ENCODE measurements at places on chromosomes 7 and 10.
A peak's percentile ranks its signal among the peaks of the same experiment; 100 is the strongest.

GRCh38 chr10:14700546-14700945, 74.2 kb downstream of the FAM107B start:
- no peak for DNase-seq

DNA sequence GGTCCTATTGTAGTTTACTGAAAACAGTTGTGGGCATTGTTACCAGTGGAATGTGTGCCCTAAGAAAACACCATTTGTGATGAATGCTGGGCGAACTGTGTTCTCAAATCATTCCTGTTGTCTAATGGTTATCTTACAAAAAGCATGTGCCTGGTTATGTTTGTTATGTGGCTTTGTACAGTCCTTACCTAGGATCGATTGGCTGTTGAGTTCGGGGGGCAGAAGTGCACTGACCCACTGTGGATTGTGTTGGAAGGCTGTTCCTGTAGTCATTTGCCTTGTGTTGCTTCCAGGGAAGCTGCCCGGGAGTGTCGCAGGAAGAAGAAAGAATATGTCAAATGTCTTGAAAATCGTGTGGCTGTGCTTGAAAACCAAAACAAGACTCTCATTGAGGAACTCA, 84.3 kb downstream of the CREM start:
- no peak for DNase-seq

GRCh38 chr10:124646483-124647352, 97.5 kb downstream of the FAM53B start:
- peak; percentile 57 for DNase-seq

DNA sequence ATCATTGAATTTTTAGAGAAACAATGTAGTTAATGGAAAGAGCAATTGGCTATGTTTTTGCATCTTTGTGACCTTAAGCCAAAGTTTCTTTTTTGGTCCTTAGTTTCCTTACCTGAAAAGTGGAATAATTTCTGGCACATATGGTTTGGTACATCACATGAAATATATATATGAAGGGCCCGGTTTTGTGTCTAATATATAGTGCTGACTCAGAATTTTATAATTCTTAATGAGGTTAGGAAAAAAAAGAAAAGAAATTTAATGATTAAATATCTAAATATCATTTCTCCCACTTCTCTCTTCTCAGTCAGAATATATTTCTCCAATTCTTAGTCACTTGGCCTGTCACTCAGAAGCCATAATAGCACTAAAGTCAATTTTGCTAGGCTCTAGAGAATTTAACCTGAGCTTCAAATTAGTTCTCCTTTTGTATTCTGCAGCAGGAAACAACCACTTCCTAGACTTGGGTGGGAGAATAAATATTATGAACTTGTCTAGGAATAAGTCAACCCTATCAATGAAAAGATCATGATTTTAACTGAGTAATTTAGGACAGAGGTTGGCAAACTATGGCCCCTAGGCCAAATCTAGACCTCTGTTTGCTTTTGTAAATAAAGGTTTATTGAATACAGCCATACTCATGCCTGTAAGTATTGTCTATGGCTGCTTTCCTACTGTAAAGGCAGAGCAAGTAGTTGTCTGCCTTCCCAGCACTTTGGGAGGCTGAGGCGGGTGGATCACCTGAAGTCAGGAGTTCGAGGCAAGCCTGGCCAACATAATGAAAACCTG, 34.6 kb downstream of the PPP1R9A start:
- DNase-seq, result no peak

- DNase-seq, result peak; percentile 85
These were observed 328.2 kb downstream of the TNS3 start for GRCh38 chr7:47253650-47254080.

DNA sequence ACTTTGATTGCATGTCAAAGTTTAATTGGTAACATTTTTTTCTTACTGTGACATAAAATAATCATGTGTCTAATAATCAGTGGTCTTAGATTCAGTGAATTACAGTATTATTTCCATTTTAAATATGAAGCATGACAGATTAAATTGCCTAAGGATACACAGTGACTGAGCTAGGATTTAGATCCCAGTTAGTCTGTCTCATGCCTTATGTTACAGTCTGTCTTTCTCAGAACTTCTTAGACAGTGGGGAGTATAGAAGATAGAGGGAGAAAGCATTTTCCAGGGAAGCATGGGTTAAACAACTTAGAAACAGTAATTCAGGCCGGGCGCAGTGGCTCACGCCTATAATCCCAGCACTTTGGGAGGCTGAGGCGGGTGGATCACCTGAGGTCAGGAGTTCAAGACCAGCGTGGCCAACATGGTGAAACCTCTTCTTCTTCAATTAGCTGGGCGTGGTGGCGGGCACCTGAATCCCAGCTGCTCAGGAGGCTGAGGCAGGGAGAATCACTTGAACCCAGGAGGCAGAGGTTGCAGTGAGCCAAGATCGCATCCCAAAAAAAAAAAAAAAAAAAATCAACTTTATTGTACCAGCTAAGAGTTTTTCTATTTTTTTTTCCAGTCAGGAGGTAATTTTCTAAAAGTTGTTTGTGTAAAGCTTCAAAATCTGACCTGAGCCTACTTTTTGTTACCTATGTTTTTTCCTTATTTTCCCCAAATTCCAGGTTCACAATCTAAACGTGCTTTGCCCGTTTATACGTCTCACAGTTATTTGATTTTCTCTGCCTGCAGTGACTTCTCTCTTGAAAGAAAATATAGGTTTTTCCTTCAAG, 3.3 kb downstream of the CASD1 start:
- DNase-seq, result no peak

- DNase-seq, result no peak
These were observed 184.4 kb downstream of the MDFIC start for GRCh38 chr7:115106316-115106715.

DNA sequence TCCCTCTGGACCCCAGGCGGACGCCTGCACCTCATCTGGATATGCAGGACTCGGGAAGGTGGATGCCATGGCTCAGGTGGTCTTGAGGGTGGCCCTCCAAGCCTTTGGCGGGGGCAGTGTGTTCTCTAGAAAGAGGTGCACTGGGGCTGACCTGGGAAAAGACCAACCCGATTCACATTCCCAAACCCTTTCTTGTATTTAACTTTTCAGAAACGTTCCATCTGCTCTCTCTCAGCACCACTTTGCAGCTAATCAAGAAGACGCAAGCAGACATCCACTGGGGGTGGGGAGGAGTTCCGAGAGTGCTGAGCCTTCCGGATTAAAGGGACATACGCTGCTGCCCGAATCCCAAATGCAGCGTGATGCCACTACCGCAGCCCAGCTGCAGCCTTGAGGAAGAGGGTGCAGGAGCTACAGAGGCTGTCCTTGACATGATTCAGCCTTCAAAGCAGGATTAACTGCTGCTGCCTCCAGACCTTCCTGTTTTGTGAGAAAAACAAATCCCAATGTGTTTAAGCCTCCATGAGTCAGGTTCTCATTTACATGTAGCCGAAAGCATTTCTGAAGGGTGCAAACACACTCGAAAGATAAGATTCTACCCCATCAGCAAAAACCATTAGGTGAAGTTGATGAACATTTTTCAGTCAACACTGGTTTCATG, 39.9 kb downstream of the RBM17 start:
- no peak for DNase-seq

GRCh38 chr7:112262855-112263487, 56.5 kb downstream of the ZNF277 start:
- no peak for DNase-seq

DNA sequence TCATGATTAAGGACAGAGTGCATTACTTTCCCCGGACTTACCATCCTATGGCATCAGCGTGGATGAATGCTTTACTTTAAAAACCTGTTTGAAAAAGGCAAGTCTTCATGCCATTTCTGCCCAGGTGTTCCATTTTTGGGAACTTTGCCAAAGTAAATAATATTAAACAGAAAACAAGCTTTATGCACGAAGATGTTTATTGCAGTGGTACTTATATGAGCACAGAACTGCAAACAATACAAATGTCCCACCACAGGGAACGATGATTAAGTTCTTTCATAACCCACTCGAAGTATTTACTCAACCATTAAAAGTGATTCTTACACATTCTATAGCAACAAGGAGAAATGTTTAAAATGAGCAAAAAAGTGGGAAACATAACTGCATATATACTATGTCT, 109.7 kb upstream of the GDF10 start:
- DNase-seq, result no peak

GRCh38 chr10:92740762-92741161, 51.0 kb downstream of the HHEX start:
- DNase-seq, result no peak

DNA sequence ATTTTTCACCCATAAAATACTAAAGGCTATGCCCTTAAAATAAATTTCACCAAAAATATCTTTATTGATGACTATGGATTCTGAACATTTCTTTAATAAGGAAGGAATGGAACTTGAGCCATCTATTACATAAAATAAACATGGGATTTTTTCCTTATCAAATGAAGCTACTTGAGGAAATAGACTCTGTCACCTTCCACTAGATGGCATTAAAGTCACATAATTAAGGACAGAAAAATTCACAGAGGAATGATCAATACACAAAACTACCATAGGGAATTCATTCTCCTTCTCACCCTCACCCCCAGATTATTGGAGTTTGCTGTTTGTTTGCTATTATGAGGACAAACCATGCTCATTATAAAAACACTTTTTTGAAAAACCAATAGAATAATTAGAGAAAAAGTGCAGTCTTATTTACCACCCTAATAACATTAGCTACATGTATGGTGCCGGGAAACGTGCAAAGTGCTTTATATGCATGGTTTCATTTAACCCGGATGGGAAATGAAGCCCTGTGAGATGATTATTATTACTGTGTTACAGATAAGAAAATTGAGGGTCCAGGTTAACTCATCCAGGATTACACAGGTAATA, 21.1 kb upstream of the FOXI2 start:
- peak; percentile 32 for DNase-seq

DNA sequence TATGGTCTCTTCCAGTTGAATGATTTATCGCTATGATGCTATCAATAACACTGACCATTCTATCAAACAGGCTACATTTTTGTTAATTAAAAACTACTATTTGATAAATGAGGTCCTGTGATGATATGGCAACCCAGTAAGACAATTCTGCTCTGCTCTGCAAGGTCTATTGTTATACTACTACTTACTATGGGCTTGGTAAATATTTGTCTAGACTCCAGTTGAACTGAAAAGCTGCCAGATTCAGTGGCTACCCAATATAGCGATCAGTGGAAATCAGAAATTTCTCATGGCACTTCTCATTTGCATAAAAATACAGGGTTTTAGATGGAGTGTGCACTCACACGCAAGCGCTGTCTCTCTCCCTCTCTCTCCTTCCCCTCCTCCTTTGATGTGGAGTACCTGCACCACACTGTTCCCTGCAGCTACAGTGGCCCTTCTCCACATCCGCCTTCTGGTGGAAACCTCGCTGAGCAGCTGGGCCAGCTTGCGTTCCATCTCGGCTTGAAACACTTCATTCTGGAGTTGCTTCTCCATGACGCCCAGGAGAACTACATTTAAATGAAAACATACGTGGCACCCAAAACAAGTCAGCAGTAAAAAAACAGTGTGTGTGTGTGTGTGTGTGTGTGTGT, 77.9 kb downstream of the KIAA1549 start:
- no peak for DNase-seq

DNA sequence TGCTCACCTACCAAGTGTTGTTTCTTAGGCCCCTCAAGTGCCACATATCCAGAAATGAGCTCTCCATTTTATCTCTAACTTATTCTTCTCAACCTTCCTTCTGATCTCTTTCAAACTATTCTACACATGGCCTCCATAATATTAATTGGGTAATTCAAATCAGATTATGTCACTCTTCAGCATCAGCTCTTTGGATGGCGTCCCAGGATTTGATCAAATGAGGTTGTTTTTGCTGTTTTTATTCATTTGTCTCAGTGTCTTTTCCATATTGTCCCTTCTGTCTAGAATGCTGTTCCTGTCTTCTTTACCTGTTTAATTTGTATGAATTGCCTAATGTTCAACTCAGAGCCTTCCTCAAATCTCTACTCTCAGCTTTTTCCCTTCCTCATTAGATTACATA, 234.6 kb upstream of the CXCL12 start:
- no peak for DNase-seq

DNA sequence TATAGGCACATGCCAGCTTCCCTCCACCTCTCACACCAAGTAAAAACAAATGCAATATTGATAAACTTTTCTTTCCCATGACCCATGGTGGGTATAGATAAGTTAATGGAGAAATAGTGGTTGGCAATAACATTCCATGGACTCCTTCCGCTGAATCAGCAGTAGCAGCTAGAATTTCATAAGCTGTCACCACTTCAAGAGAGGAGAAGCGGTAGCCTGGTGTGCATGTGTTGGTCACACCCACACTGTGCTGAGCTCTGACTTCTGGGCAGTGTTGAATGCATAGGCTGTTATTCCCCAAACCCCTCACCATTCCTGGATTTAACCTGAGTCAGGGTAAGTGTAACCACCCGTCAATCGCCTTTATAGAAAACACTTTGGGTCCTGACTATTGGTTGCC, 32.5 kb upstream of the BMPER start:
- no peak for DNase-seq

GRCh38 chr10:103947799-103948516, 19.0 kb upstream of the SLK start:
- no peak for DNase-seq

GRCh38 chr7:92425311-92425947, 21.9 kb upstream of the GATAD1 start:
- no peak for DNase-seq

DNA sequence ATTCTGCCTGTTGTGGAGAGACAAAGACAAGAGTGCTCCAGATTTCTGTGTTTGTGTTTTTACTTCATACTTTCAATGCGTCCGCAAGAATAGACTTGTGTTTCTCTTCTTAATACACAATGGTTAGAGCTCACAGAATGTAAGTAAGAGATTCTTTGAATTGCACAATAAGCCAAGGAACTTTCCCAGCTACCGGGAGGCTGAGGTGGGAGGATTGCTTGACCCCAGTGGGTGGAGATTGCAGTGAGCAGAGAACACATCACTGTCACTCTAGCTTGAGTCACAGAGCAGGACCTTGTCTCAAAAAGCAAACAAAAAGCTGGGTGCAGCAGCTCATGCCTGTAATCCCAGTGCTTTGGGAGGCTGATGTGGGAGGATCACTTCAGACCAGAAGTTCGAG, 250.7 kb upstream of the MYO3A start:
- DNase-seq, result peak; percentile 5

- peak; percentile 80 for DNase-seq
These were observed 27.8 kb downstream of the RBM20 start for GRCh38 chr10:110671788-110672579.

GRCh38 chr7:122364761-122365280, 60.3 kb upstream of the FEZF1 start:
- DNase-seq, result no peak

DNA sequence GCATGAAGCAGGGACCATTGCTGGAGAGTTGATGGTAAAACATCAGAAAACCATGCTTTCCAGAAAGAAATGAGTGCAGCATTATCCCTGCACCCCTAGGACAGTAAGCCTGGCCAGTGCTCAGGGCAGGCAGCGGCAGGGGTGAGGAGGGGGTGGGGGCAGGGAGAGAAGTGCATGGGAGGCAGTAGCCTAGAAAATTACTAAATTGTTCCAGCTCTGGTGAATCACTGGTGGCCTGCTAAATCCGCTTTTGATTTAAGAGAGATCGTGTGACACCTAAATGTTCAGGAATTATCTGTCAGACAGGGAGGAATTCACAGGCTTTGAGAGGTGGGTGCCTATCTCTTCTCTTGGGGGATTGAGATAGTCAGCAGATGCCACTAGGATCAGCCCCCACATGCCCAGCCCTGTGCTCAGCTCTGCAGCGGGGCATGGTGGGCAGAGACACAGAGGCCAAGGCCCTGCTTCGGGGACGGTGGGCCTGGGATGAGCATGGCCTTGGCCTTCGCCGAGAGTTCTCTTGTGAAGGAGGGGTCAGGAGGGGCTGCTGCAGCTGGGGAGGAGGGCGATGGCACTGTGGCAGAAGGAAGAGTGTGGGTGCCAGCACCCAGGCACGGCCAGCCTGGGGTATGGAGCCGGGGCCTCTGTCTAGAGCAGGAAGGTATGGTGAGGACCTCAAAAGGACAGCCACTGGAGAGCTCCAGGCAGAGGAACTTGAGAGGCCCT, 5.0 kb upstream of the AQP1 start:
- DNase-seq, result peak; percentile 48
